Testis (tissue), 5 donors: ENCODE measurements at places on chromosomes 5 and 9.

- DNase-seq, result no peak
These were observed 89.9 kb upstream of the GLIS3 start for GRCh38 chr9:4389755-4390154.

DNA sequence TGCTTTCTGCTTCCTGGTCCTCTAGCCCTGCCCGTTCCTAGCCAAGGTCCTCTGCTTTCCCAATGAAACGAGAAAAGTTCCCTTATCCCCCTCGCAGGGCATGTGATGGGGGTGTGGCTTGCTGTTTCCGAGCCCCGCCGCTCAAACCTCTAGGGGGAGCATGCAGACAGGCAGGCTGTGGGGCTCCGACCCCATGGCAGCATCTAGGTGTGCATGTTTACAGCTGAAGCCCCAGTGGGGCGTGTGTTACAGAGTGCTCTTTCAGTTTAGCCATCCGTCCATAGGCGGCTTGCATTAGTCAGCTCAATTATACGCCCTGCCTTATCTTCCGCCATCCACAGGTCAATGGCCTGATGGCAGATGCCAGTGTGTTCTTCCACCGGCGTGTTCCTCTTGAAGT lies 48.3 kb upstream of the SPATA31E1 start:
- DNase-seq, result no peak

DNA sequence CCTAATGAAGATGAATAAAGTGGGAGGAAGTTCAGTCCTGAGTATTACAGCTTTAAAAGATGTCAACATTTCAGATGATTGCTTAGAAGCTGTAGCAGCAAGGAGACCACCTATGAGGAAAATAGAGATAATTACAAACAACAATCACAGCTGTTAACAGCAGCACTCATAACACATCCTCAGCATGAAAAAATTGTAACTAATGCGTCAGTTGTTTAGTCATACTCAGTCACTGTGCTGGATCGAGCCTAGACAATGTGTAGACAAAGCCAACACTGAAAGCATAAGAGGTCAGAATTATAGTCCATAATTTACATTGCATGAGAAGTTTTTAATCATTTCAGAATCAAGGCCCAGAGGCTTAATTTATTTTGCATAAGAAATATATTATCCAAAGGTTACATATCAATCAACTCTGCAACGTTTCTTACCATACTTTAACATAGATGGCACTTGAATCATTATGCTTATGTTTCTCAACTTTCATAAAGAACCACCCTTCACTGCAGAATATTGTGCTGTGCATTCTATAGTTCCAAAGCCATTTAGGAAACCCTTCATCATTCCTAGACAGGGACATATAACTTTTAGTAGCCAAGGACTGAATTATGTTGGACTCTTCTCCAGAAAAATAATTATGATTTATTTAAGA lies 60.2 kb upstream of the HAPLN1 start:
- DNase-seq, result no peak

DNA sequence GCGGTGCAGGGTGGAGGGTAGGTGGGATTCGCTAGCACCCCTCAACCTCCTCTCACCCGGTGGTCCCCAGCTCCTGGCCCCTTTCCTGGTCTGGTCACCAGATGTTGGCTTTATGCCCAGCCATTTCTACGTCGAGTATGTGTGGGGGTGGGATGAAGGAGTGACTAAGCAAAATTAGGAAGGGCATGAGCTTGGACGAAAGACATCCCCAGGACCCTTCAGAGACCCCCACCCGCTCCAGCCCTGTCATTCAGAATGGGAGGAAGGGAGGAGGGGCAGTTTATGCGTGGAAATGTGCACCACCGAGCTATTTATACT lies 742 bp downstream of the BHMT2 start:
- DNase-seq, result peak; percentile 22

DNA sequence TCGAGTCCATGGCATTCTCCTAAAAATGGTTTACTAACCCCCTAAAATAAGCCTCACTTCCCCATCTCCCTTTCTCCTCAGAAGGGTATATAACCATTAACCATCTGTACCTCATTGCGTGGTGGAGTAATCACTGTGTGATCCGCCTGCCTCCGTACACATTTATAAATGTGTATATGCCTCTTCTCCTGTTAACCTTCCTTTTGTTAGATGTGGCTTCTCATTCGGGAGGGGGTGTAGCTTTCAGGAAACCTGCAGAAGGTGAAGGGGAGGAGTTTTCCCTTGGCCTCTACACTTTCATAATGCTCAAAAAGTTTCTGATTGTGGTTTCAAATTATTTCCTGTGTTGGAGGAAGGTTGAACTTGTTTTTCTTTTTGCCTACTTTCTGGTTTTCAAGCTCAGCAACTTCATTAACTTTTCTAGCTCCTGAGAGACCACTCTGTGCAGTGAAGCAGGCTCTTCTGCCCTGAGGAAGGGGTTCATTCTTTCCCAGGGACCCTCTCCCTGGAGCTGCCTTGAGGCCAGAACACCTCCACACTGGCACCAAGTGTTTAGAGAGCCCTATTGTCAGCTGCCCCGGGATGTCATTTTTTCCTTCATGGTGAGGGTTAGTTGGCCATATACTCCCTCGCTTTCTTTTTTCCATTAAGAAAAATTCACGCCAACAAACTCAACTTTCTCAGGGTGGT lies 46.9 kb downstream of the RASGRF2 start:
- DNase-seq, result no peak

- no peak for DNase-seq
These were observed 242.6 kb downstream of the DENND1A start for GRCh38 chr9:123687246-123687751.

DNA sequence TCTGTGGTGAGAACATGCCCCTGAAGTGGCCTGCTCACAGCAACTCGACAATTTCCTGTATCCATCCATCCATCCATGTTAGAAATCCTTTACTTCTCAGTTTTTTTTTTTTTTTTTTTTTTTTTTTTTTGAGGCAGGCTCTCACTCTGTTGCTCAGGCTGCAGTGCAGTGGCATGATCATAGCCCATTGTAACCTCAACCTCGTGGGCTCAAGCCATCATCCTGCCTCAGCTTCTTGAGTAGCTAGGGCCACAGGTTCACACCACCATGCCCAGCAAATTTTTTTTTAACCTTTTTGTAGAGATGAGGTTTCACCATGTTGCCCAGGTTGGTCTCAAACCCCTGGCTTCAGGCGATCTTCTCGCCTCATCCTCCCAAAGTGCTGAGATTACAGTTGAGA lies 259.1 kb downstream of the ARHGAP26 start:
- DNase-seq, result no peak

DNA sequence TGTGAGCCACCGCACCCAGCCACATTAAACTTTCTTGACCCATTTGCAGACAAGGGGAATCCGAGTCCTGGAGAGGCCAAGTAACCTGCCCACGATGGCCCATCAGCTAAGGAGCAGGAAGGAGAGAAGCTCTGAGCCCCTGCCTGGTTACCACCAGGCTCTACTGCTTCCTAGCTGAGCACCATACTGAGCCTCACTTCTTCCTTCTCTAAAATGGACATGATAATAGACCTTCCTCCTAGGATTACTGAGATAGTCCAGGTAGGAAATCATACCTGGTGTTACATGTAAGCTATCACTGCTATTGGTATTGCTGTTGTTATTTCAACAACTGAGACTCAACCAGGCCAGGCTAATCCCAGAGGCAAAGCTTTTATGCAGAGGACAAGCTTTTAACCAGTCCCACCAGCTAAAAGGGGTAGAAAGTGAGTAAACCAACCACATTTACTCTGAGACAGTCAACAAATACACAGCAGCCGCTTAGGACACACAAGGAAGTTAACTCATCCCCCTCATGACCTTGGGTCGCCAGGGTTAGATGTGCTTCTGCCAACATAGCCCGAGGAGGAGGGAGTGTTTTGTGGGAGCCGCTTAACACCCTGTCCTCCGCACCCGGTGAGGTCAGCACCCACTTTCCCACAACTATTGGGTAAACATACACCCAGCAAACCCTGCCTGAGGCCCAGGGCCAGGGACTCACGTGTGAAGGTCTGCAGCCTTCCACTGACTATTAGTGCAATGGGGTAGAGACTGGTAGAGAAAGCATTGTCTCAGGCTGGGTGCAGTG lies 20.6 kb upstream of the PTGES start:
- DNase-seq, result peak; percentile 62

- no peak for DNase-seq
These were observed 80.8 kb upstream of the IL12B start for GRCh38 chr5:159411115-159411514.

DNA sequence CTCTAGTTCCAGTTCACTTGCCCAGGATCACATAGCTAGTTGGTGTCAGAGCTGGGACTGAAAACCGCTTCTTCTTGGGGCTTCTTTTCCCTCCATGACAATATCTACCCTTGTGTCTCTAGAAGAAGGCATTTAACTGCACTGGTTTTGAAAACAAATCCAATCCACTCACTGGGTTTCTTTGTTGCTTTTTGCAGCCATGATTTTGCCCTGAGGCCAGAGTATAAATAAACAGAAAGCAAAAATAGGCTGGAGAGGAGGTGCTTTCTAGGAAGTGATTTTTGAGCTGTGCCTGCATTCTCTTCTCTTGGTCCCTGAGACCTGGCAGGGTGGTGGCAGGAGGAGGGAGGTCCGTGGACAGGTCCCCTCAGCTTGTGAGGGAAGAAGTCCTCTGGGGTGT lies 6.9 kb upstream of the TRIO start:
- DNase-seq, result no peak

DNA sequence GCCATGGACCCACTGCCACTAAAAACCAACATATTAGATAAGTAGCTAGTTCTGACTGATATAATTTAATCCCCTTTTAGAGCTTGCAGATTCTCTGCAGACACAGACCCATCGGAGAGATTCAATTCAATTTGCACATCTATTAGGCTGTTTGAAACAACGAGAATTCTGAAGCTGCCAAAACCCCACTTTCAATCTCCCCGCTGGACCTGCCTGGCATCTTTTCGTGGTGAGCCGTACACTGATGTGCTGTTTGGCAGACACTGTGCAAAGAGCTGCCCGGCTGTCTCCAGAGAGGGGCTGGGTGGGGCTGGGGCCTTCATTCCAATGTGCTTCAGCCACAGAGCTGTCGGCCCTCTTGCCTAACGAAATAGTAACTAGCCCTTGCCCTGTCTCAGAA lies 42.1 kb upstream of the FAM240B start:
- no peak for DNase-seq

GRCh38 chr5:130282049-130282448 lies 377.8 kb downstream of the CHSY3 start:
- no peak for DNase-seq
